ENCODE measurements at places on chromosomes 3 and 15.

- no peak for DNase-seq
Observed at GRCh38 chr3:98326945-98327344, 26.7 kb upstream of the OR5K4 start.

GRCh38 chr15:61906961-61907752 lies 153.1 kb downstream of the VPS13C start:
- DNase-seq, result no peak

DNA sequence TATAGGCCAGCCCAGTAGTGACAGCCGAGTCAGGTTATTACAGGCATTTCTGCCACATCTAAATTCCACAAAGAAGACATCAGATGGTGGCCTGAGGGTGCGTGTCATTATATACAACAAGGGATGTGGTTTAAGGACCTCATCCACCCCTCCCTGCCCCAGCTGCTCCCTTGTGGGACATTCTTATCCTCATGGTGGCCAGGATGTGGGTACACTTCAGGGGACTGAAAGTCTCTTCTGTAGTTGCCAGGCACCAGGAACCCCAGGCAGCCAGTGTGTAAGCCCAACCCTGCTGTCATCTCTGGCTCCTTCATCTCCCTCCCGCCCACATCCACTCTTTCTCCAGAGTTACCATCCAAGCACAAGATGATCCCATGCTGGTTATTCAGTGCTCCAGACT lies 224.9 kb upstream of the TOPAZ1 start:
- DNase-seq, result no peak

- no peak for DNase-seq
Observed at GRCh38 chr3:9902372-9903237, at the start of gene IL17RE. IL17RE (plus strand) TSS chr3:9902848; CDS start chr3:9902933, 85 bp downstream.

GRCh38 chr15:77607111-77607893 lies 25.4 kb downstream of the LINGO1 start:
- DNase-seq, result no peak

- no peak for DNase-seq
Observed at GRCh38 chr3:31936420-31937060, 44.5 kb downstream of the OSBPL10 start.

DNA sequence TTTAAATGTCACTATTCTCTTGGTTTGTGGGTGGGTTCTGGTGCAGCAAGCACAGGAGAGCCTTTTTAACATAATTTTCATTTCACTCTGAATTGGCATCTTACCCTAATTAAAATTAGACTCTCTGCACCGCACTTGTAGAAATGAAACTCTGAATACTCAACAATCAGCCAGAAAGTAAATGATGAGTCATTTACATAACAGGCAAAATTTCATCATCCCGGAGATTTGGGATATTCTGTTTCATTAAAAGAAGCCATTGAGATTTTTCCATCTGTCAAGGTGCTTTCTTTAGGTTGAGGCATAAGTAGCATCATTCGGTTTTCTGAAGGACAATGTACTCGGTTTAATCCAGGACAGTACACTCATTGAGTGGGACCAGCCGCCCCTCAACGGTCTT lies 111.0 kb downstream of the RFTN1 start:
- DNase-seq, result no peak

DNA sequence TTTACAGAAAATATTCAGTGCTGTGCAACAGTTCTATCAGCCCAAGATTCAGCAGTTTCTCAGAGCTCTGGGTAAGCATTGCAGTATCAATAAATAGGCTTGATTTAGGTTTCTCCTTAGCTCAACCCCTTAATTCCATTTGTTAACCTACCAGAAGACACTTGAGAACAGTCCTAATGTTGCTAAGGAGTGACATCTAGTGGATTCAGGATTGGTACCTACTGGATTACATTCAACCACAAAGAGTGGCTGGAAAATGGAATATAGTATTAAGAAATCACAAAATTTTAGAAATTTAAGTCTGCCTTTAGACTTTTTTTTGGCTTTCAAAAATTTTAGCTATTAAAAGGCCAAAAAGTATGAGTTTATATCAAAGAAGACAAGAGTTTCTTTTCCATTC lies 34.7 kb downstream of the POLG start:
- no peak for DNase-seq

- no peak for DNase-seq
Observed at GRCh38 chr3:171183042-171183441, 156.5 kb upstream of the SLC2A2 start.

DNA sequence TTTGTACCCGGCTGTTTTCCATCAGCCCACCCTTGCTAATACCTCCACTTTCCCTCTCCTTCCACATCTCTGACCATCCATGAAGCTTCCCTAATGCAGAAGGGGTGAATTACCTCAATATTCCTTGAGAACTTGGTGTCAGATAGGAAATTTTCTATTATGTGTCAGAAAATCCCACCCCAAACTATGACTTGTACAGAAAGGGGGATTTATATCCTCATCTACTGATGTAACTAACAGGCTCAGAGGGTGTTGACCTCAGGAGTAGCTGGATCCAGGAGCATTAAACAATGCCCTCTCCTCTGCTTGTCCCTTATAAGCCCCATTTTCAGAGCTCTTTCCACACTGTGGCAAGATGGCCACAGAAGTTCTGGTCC lies 242.8 kb upstream of the TLE3 start:
- no peak for DNase-seq

Measured in T1000 (cell line).